Lower lobe of right lung (tissue), 2 donors: ENCODE measurements at places on chromosomes 12 and 14.

- no peak for DNase-seq
These were observed 7.8 kb downstream of the ZFP36L1 start for GRCh38 chr14:68784978-68785533.

DNA sequence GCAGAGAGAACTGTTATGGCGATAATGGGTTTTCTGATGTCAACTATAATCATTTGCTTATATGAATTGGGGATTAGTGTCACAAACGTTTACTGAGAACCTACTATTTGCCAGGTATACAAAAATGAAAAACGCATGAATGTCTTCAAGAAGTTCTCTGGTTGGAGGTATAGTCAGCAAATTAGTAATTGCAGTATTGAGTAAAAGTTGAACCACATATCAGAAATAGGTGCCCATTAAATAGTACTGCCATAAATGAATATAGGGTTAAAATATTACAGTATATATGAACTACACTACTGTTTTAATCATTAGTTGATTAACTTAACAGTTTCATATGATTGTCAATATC is 60.0 kb downstream of the PTPRB start:
- no peak for DNase-seq

DNA sequence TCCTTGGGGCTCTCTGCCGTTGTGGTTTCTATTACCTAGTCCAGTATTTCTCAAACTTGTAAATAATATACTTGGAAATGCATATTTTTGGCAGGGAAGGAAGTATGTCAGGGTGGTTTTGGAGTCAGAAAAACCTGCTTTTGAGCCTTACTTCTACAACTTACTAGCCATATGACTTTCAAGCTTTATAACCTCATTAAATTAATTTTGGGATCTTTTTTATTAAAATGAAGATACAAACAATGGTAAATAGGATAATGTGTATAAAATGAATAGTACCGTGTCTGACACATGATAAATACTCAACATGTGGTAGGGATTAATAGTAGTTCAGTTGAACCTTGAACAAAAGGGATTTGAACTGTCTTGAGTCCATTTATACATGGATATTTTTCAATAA is 406.3 kb downstream of the ATP23 start:
- DNase-seq: no peak

GRCh38 chr12:40499856-40500255 is 192.4 kb upstream of the CNTN1 start:
- no peak for DNase-seq

DNA sequence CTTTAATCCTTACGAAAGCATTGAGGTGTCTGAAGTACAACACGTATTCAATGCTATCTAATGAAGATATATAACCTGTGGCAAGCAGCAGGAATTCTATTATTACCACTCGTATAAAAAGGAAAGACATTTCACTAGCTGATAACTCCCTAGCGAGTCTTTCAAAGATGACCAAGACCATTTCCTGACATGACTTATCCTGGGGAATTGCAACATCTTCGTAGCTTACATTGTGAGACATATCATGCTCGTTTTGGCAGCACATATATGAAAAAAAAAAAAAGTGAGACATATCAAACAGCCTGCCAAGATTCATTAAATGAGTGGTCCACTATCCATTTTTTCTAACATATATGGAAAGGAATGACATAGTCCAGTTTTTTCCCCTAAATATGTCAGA is 337.0 kb downstream of the FSCB start:
- DNase-seq: no peak
